Inflammatory macrophage treated with lipopolysaccharide for 4 hours (primary cell): ENCODE measurements at places on chromosomes 7 and 10.
A peak's percentile ranks its signal among the peaks of the same experiment; 100 is the strongest.

DNA sequence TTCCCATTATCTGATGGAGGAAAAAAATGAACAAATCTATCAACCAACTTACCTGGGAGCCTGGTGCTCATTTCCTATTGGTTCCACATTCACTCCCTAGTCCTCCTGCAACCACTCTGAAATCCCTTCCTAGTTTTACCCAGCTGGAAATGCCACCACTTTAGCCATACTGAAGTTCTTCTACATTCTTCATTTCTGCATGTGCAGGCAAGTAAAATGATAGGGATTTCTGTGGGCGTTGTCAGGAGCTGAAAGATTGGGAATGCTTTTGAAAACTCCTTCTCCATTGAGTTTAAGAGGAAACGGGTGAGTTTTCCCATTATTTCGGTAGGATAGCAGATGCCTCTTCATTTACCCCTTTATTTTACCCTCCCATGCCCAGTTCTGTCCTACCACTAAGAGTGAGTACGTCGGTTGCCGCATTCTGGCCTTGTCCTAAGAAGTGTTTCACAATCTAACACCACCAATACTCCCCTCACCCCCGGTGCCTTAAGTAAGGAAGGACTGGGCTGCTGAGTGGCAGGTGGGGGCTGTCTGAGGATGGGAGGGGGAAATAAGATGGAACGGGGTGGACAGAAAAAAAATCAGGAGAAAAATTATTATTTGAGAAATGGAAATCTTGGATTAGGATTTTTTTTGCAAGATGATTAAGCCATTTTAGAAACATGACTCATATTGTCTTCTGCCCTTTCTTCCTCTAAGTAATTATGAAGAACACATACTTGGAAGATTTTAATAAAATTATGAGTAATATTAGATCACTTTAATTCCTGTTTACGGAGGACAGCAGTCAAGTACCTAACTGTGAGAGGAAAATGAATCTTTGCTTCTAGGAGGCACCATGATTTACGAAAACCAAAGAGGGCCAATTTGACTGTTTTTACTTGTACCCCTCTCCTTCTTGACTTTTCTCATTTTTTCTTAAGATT lies 13.2 kb upstream of the TAS2R60 start:
- DNase-seq: peak; percentile 45

DNA sequence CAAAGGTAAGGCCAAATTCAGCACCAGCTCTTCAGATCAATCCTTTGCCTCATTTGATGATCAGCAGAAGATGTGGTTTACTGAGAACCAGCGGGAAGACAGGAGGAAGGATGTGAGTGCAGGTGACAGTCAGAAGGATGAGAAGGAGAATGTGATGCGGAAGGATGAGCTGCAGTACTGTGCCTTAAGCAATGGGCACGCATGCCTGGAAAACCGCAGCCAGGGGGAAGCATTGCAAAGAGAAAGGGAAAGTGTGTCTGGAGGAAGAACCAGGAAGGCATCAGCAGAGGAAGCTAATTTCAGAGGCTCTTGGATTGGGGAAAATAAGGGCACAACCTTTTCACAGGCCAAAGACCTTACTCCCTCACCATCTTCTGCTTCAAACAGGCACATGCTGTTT lies 25.7 kb downstream of the C10orf71 start:
- DNase-seq: peak; percentile 60

- DNase-seq: peak; percentile 46
Observed at GRCh38 chr7:16755397-16755796, 1.8 kb downstream of the TSPAN13 start.

GRCh38 chr7:129492391-129492790 lies 9.9 kb upstream of the SMKR1 start:
- DNase-seq: no peak

DNA sequence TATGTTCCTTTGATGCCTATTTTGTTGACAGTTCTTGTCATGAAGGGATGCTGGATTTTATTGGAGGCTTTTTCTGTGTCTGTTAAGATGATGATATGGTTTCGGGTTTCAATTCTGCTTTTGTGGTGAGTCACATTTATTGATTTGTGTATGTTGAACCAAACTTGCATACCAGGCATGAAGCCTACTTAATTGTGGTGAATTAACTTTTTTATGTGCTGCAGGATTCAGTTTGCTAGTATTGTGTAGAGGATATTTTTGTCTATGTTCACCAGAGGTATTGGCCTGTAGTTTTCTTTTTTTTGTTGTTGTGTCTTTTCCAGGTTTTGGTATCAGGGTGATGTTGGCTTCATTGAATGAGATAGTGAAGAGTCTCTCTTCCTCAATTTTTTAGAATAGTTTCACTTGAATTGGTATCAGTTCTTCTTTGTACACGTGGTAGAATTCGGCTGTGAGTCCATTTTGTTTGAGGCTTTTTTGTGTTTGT lies 345.9 kb downstream of the KIF20B start:
- DNase-seq: no peak

DNA sequence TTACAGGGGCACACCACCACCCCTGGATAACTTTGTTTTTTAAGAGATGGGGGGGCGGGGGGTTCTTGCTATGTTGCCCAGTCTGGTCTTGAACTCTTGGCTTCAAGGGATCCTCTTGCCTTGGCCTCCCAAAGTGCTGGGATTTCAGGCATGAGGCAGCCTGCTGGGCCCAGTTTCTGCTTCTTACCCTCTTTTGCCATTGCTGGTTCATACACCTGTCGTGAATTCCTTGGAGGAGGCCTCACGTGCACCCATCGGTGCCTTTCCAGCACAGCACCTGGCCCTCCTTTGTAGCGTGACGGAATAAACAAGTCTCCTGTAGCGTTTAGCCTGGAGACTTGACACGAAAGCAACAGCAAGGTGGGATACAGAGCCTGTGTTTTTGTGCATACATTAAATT lies 75.5 kb downstream of the CARD11 start:
- no peak for DNase-seq

DNA sequence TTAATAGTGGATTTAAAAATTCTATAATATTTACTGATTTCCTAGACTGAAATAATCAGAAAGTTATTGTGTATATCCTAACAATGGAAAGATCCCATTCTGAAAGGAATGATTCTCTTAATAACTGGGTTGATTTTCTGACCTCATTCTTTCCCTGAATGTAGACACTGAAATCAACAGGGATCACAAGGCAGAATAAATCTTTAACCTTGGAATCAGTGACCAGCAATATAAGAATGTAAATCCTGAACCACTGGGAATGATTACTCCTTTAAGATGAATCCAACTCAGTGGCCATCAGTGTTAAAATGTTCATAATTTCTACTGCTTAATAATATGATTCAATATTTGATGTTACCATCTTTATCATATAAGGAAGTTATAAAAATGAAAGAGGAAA lies 47.6 kb downstream of the ANKRD26 start:
- peak; percentile 13 for DNase-seq

- peak; percentile 43 for DNase-seq
Observed at GRCh38 chr10:113953505-113954272, 90.0 kb upstream of the ADRB1 start.

- no peak for DNase-seq
Observed at GRCh38 chr7:82241356-82241755, 202.2 kb downstream of the CACNA2D1 start.

- no peak for DNase-seq
Observed at GRCh38 chr10:63801166-63801565, 280.0 kb downstream of the REEP3 start.

- DNase-seq: peak; percentile 90
Observed at GRCh38 chr10:95397747-95398146, 106.9 kb upstream of the PDLIM1 start.

GRCh38 chr7:41629711-41630111 lies 73.2 kb downstream of the INHBA start:
- DNase-seq: no peak

GRCh38 chr7:158902427-158902826 lies 46.1 kb downstream of the DYNC2I1 start:
- no peak for DNase-seq

GRCh38 chr10:26432938-26433337 lies 5.2 kb upstream of the APBB1IP start:
- DNase-seq: peak; percentile 97

GRCh38 chr7:157678501-157678900 lies 341.7 kb downstream of the DNAJB6 start:
- no peak for DNase-seq

- DNase-seq: no peak
Observed at GRCh38 chr10:67903581-67903980, 19.1 kb downstream of the SIRT1 start.

DNA sequence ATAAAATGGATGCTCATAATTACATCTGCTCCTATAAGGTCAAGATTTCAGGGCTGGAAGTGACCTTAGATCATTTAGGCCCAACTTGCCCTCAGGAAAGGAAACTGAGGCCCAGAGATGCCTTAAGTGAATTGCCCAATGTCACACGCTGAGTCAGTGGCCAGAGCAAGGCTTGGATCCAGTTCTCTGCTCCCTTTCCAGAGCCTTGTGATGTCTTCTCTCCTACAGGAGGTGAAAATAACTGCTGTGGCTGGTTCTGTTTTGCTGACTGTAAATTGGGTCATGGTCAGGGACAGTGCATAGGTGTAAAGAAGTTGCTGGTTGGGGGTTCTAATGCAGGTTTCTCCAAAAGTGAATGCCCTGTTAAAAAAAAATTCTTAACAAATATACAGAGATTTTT lies 91.3 kb downstream of the TCF7L2 start:
- peak; percentile 53 for DNase-seq

GRCh38 chr7:102817616-102818573 lies 69.1 kb downstream of the FAM185A start:
- DNase-seq: no peak

DNA sequence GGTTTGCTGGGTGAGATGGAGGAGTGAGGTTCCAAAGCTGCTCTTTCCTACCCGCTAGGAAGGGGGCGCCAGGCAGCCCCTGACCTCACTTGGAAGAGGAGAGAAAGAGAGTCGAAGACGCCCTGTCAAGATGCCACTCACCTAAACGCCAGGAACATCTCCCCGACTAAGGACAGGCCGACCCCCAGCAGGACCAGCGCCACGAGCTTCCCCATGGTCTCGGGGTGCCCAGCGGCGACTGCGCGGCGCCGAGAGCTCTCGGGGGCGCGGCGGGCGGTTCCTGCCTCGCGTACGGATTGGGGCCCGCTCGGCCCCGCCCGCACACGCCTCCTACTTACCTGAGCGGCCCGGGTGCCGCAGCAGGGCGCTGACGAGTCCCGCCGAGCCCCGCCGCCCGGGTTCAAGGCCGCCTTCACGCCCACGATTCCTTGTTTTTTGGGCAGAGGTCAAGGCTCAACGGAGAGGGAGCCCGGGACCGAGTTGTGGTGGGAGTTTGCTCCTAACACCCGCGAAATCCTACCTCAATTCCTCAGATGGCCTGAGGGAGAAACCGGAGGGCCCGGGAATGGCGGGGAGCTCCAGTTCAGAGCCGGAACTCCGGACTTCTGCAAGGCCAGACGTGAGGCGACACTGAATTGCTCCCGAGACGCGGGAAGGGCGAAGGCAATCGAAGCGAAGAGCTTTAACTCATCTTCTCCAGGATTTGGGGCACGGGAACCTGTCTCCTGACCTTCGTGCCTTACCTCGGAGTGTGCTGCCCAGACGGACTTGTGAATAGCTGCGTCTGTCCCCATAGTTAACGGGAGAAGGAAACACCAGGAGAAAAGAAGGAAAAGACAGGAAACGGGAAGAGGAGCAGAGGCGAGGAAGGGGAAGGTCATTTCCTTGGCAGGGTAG lies at the start of gene PON3:
Gene PON3 (minus strand): TSS at position 240 of the 897 bp plus-strand sequence. CDS start 25 bp downstream, at position 215.
- DNase-seq: peak; percentile 10

DNA sequence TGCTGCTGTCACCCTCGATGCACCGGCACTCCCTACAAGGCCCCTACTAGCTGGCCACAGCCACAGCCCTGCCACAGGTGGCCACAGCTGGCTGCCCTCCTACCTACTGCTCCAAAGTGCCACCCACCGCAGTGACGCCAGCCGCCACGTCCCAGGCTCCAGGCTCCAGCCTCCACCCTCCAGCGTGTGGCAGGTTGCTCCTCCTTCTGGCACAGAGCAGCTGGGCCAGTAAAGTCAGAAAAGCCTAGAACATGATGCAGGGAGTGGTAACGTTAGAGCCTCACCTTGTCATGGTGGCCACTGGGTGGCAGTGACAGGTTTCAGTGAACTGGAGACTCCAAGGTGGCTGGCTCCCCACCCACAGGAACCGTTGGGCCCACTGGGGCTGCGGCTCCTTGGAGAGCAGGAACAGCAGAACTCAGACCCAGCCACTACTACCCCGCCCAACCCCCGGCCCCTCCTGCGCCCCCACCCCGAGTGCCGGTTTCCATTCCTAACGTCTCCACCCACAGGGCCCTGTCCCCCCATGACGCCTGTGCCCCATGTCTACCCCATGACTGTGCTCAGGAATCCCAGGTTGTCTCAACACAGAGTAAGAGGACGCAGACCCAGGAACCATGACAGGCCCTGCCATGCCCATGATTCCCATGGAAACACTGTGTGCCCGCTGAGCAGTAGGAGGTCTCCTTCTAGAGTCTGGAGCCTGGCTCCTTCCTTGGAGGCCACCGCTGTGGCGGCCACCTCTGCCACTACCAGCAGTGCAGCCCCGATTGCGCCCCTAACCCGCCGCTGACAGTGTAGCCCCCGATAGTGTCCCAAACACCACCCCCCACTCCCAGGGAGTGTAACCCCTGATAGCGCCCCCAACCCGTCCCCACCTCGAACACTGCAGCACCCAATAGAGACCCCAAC lies 52.3 kb upstream of the ZNF33B start:
- no peak for DNase-seq

GRCh38 chr10:60849217-60849616 lies 70.9 kb downstream of the CDK1 start:
- DNase-seq: no peak
